CD4-positive, alpha-beta T cell treated with Interleukin-2 at 100 ng/mL for 4 hours (primary cell): ENCODE measurements at places on chromosomes 2 and 18.
A peak's percentile ranks its signal among the peaks of the same experiment; 100 is the strongest.

- no peak for DNase-seq
These were observed 31.3 kb downstream of the PPM1B start for GRCh38 chr2:44200011-44200410.

GRCh38 chr18:13710414-13710831 lies 15.9 kb downstream of the FAM210A start:
- DNase-seq, result no peak

- DNase-seq, result no peak
These were observed 18.0 kb downstream of the MBP start for GRCh38 chr18:77114415-77115191.

GRCh38 chr2:70668432-70668831 lies 99.6 kb downstream of the ADD2 start:
- DNase-seq, result no peak

DNA sequence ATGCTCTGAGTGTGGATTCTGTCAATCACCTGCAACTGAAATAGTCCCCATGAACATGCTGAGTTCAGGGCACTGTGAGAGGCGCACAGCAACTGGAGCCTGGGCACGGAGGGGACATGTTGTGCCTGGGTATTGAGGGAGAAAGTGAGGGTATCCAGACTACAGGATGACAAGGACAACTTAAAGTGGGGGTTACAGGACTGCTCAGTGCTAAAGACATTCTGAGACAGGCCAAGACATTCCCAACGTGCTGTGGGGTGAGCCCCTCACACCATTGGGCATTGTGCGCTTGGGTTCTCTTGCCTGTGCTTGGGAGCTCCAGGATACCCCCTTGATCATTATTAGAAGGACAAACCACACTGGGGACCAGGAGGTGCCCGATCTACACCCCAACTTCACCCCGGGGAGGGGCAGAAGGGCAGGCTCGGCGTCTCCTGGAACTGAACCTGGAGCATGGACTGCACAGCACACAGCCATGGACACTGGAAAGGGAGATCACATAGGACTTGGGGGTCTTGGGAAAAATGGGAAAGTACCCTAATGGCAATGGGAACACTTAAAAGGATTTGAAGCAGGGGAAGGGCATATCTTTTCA lies 72.5 kb upstream of the HDAC4 start:
- DNase-seq, result no peak

GRCh38 chr2:112811276-112811831 lies 25.2 kb downstream of the IL1B start:
- DNase-seq, result no peak

GRCh38 chr2:160513120-160513519 lies 19.5 kb upstream of the RBMS1 start:
- DNase-seq, result no peak

DNA sequence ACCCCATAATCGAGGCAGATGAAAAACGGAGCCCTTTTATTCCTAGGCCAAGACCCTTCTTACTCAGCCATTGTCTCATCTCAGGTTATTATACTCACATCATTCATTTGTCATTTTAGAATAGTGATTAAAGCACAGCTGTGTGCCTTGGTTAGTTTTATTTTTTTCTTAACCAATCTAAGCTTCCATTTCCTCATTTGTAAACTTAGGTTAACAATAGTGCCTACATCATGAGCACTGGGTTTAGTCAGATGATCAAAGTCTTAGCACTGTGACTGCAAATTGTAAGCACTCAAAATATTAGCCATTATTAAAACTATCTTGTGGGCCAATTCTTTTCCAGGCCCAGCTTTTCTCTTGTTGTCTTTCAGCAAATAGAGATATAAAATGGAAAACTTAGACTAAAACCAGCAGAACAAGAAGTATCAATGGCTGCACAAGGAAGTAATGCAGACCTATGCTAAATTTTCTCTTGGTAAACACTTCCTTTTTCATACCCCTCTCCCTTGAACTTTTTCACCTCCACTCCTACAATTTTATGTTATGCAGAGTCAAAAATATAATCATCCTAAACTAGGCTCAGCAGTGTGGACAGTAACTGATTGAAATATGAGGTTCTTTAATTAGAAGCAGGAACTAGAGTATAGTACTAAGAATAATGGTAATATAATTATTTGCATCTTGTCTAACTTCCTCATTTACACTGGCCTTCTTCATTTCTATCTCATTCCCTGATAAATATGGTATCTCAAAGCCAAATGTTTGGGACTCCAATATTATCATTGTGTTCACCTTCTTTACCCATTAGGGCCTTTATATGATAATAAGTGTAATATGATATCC lies 21.5 kb upstream of the GALNT3 start:
- DNase-seq, result no peak

GRCh38 chr2:105781274-105781978 lies 36.7 kb downstream of the NCK2 start:
- no peak for DNase-seq

DNA sequence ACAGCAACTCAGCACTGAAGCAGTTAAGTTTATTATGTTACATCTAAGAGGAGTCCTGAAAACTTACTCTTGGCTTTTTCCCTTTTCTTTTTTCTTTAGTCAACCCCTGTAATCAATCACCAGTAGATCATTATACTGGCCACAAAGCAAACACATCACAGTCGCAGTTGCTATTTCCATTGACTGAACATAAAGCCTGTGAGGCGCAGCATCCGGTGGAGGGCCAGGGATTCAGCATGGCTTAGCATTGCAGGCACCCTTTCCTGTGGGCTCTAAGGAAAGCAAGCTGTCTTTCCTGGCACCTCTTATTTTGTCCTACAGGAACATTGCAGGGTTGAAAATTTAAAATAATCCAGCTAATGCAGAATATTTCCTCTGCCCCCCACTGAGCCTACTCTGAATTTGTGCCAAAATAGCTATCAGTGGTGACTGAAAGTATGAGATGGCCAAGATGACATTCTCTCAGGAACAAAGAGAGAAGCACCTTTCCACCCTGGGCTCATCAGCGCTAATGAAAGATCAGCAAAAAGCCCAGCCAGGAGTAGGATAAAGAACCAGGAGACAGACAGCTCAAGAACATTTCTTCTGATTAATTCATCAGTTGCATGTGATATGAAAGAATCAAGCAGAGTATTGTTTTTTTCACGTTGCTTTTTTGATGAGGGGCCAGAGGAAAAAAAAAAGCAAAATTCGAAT lies 85.3 kb upstream of the SULT1C3 start:
- DNase-seq, result no peak

DNA sequence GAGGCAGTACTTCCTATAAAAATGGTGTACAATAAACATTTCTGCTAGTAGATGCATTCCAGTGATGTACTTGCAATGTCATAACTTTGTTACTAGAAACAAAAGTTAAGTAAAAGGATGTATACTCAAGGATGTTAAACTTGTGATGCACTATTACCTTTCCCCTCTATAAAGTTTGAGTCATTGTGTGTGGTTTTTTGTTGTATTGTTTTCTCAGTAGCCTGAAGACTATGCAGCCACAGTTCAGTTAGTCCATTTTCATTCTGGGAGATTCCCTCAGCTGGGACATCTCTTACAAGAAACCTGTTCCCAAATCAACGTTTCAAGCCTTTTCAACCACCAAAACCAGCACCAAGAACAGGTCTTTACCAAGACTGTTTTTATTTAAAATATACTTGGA lies 5.6 kb downstream of the ATP5MC3 start:
- no peak for DNase-seq

- no peak for DNase-seq
These were observed 23.4 kb upstream of the TMEM87B start for GRCh38 chr2:112031473-112032223.

DNA sequence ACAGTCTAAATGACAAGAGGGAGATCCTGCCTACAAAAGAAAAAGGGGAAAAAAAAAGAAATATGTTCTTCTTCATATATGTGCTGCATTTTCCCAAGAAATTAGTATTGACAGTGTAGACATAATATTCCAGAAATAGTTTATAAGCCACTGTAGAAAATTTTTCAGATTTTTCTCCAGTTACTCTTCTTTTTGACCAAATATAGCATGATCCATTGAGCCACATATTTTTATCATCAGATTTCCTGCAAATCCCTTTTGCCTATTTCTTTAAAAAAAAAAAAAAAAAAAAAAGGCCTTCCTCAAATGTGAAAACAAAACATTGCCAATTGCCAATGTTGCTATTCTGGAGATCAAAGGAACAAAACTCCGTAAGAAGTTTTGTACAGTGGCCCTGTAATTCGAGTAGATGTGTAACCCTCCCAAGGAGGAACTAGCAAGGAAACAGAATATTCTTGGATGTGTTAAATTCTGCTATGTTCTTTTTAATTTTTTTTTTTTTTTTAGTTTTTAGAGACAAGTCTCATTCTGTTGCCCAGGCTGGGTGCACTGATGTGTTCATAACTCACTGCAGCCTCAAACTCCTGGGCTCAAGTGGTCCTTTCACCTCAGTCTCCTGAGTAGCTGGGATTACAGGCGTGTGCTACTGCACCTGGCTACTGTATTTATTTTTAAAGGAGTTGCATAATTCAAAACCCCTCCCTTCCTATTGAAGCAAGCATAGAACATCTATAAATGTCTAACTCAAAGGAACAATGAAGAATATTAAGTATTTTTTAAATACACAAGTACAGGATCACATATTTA lies 12.5 kb upstream of the CABYR start:
- DNase-seq, result no peak

- DNase-seq, result peak; percentile 69
These were observed 680 bp downstream of the DTNB start for GRCh38 chr2:25672494-25673299.
